B cell (primary cell): ENCODE measurements at places on chromosomes 7 and 10.

DNA sequence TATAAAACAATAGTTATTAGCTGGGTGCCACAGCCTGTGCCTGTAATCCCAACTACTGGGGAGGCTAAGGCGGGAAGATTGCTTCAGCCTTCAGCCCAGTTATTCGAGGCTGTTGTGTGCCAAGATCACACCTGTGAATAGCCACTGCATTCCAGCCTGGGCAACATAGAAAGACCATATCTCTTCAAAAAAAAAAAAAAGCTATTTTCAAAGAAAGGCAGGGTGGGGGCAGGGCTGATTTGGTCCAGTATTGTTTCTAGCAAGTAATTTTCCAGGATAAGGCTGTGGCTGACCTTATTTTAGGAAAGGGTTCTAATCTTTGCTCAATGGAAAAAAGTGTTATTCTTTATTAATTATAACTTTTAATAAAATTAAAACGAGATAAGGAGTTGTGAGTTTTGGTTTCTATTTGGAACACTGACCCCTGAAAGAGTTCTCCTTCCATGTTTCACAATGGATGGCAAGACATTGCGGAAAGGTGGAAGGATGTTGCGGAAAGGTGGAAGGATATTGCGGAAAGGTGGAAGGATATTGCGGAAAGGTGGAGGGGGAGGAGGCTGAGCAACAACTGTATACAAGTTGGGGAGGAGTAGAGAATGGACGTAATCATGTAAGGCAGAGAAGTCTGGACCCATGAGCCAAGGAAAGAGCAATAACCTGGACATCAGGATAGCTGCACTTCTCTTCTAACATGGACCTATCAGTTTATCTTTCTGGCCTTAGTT is 1.5 kb upstream of the C1GALT1 start:
- DNase-seq, result peak; percentile 18

GRCh38 chr7:11192506-11192905 is 218.8 kb downstream of the PHF14 start:
- DNase-seq, result no peak

DNA sequence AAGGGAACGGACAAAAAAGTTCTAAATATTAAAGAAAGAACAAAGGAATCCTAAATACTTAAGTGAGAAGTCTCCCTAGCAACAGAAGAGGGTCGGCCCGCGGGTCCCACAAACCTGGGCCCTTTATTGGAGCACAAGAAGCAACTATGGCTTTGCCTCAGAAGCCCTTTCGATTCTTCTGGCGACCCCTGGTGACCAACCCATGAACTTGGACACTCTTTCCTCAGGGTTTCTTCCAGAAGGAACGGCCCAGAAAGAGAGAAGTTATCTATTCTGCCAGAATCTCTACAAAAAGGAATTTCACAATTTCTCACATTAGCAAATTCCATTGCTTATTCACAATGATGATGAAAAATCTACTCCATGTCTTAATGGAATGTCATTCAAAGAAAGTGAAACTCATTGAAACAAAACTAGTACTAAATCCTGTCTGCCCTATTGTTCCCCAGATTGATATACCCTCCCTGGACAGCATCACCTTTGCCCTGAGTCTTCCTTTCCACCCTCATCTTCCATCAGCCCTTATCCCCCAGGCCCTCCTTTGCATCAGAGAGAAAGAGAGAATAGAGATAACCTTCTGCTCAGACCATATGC is 43.7 kb downstream of the CPVL start:
- DNase-seq, result peak; percentile 30

DNA sequence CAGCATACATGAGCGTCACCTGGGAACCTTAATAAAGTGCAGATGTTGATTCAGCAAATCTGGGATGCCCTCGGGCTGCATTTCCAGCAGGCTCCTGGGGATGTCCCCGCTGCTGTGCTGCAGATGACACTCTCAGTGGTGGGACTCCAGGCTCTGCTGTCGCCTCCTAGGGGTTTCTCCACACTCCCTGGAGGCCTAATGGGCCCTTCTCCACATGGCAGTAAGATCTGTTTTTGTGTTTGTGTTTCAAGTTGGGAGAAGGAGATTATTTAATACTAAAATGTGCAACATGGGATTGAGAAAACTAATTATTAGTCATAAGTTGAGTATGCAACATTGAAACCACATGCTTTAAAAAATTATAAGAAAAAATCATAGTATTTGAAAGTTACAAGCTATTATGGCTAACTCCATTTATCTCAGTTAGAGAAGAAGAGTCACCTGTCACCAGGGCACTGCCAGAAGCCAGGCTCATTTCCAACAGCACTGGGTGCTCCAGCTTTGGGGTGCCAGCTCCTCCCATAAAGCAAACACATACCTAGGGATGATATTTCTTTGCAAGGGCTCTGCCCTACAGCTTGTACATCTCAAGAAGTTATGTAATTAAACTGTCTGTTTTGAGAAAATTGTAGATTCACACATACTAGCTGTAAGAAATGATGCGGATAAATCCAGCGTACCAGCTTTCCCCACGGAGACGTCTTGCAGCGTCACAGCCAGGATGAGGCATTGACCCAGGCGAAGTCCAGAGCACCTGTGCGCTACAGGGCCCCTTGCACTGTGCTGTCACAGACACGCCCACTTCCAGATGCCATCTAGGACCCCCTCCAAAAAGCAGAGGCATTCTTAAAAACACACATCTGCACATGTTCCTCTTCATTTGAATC is 106.4 kb downstream of the EGFR start:
- DNase-seq, result no peak

GRCh38 chr7:138865843-138866242 is 67.8 kb upstream of the ATP6V0A4 start:
- no peak for DNase-seq

GRCh38 chr7:114531326-114531725 is 116.7 kb downstream of the FOXP2 start:
- DNase-seq, result no peak

- DNase-seq, result no peak
Observed at GRCh38 chr10:50286517-50286916, 35.2 kb upstream of the ASAH2 start.

- no peak for DNase-seq
Observed at GRCh38 chr10:32347363-32348022, 535 bp upstream of the EPC1 start.

- DNase-seq, result peak; percentile 8
Observed at GRCh38 chr10:113232928-113233511, 283.0 kb downstream of the TCF7L2 start.
